Esophagus squamous epithelium (tissue), 5 donors: ENCODE measurements at places on chromosomes 12 and 14. TPM values are rescaled to one million over a fixed set of nuclear protein-coding genes. Genes with fewer than 3 reads are reported as not detected.

GRCh38 chr14:20494935-20495766 is 10.2 kb upstream of the RNASE10 start:
- H3K27me3 ChIP-seq = no peaks in the 10 kb centered on the region
- H3K4me1 ChIP-seq = peaks cover 67% of the 10 kb centered on the region
- H3K36me3 ChIP-seq = no peaks in the 10 kb centered on the region
- H3K27ac ChIP-seq = peak overlapping the region; percentile 83
- no peak for DNase-seq

DNA sequence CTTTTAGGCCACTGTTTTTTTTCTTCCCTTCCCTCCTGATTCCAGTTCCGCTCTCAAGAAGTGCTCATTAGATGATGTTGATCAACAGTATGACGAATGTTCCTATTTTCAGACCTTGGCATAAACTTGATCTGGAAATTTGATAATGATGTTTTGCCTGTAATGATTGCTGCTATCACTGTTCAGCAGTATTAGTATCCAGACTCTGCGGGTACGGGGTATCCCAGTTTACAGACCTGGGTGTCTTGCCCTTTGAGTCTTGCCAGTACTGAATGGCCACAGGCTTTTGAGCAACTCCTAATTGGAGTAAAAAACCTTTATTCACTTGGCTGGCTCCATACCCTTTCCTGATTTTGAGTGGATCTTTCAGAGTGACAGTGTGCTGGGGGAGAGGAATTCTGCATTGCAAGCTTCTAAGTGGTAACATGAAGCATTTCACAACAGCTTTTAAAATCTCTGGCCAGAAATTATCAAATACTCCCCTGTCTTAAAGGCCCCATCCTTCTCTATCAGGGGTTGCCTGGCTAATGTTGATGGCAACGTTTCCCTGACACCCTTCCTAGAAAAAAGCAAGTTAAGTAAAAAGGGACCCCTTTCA is 5.9 kb upstream of the ASB8 start:
- no peak overlapping the region for H3K4me3 ChIP-seq
- no peak for DNase-seq
- H3K27me3 ChIP-seq = peaks cover 28% of the 10 kb centered on the region
- H3K27ac ChIP-seq = no peak overlapping the region

The WNT1 gene
- total RNA-seq = 0.41 TPM

The AQP5 gene
- 18.9 TPM for total RNA-seq

The ZCRB1 gene
- total RNA-seq = 22.5 TPM

The GRIN2B gene
- 0.19 TPM for total RNA-seq

The ITGA5 gene
- total RNA-seq = 24.1 TPM

The CYP46A1 gene
- not detected for total RNA-seq

The RNASE3 gene
- total RNA-seq = not detected
